ENCODE measurements at places on chromosomes 7 and 10.
A peak's percentile ranks its signal among the peaks of the same experiment; 100 is the strongest.

- DNase-seq, result no peak
Observed at GRCh38 chr10:77513220-77513619, 124.4 kb downstream of the KCNMA1 start.

GRCh38 chr10:71082960-71083715, 129.2 kb upstream of the UNC5B start:
- DNase-seq, result no peak

DNA sequence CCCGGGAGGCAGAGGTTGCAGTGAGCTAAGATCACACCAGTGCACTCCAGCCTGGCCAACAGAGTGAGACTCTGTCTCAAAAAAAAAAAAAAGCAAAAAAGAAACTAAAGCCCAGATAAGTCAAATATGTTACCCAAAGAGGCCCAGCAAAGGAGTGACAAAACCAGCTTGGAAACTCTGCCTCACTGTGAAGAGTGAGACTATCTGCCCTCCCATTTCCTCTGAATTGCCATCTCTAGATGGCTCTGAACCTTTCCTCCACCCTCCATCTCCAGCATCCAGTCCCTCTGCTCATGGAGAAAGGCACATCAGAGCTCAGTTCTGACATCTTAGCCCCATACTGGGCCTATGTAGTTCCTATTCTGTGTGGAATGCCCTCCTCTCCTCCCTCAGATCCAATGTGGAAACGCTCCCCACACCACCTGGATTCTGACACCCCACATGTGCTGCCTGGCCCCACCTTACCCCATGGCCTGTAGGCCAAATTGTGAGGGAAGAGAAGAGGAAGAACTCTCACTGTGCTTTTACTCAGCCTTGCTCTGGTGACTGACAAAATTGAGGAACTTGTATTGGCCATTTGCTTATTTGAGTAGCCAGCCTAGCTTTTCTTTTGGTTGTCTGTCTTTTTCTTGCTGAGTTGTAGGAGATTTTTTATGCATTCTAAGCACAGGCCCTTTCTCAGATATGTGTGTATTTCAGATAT, 18.0 kb upstream of the NUDCD3 start:
- no peak for DNase-seq

- no peak for DNase-seq
Observed at GRCh38 chr10:29590915-29591650, 43.7 kb downstream of the SVIL start.

GRCh38 chr10:48237259-48238250, 36.9 kb downstream of the FRMPD2 start:
- DNase-seq, result no peak

GRCh38 chr10:37856881-37857286, 526 bp downstream of the ZNF248 start:
- DNase-seq, result no peak

GRCh38 chr7:74262639-74263398, 8.6 kb upstream of the RFC2 start:
- no peak for DNase-seq

DNA sequence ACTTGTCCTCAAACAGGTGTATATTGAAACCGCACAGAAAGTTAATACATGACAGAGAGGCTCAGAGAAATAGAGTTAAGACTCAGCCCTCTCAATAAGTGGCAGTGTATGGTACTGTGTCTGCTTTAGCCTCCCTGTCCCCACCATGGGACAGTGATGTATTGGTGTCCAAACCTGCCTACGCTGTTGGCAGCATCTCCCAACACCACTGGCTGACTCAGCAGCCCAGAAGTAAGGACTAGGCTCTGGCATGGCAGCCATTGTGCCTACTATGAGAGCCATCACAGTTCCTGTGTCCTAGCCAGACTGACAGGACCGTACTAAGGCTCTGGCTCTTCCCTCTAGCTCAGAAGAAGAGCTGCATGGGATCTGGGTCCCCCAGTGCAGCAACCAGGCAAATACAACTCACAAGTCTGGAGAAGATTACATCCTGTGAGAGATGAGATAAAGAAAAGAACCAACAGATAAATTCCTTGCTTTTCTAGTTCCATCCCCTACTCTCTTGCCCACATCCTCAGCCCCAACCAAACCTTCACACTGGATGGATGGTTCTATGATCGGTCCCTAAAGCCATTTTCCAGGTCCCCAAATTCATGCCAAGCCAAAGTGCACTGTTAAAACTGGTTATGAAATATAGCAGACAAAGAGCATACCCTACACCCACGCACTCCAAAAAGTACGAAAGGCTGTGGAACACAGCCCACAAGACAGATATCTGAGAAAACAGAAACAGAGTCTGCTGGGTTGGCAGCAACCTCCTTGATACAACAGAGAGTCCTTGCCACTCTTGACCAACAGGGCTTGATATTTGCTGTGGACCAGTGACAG, 44.1 kb upstream of the DMTF1 start:
- DNase-seq, result no peak

DNA sequence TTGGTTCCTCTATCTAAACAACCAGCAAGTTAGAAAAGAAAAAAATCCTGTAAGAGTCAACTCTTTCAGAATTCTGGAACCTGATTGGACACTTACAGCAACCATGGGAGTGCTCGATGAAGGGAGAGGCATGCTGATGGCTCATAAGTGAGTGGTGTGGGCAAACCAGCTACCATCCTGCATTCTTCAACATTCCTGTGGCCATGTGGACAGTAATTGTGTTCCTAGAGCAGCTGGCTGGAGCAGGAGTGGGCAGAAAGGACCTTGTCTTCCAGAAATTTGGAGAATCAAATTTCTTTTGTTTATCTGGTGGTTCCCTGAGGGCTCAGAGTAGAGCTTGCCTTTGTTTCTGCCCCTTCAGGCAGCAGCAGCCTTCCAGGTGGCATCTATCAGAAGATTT, 22.5 kb upstream of the MYL7 start:
- peak; percentile 93 for DNase-seq

DNA sequence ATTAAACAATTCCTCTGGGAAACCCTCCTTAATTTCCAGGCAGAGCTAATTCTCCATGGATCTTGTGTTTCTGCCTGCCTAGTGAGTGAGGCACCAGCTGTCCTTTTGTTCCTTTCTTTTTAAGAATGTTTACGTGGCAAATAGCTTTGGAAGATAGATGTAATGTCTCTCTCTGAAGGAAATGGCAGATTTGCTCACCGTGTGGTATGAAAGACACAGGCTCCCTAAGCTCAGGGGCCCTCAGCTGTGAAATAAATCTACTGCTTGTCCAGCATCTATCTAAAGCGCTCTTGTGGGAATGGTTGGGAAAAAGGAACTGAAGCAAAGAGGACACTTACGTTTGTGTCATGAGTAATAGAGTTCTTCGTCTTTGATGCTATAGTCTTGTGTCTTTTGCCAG, 64.6 kb downstream of the FAS start:
- no peak for DNase-seq

DNA sequence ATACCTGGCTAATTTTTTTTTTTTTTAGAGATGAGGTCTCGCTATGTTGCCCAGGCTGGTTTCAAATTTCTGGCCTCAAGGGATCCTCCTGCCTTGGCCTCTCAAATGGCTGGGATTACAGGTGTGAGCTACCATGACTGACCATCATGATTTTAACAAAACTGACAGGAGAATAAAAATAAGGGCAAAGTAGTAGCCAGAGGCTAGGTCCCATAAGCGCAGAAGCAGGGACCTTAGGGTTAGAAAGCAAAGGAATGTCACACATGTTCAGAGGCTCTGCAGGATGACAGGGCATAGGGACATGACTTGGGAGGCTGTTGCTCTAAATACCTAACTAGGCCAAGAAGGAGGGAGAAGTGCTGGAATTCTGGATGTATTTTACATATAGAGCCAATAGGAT, 5.1 kb upstream of the LIMK1 start:
- no peak for DNase-seq

GRCh38 chr10:110576220-110576619, 8.7 kb downstream of the SMC3 start:
- DNase-seq, result no peak

- no peak for DNase-seq
Observed at GRCh38 chr7:28183627-28184026, 3.0 kb upstream of the JAZF1 start.

DNA sequence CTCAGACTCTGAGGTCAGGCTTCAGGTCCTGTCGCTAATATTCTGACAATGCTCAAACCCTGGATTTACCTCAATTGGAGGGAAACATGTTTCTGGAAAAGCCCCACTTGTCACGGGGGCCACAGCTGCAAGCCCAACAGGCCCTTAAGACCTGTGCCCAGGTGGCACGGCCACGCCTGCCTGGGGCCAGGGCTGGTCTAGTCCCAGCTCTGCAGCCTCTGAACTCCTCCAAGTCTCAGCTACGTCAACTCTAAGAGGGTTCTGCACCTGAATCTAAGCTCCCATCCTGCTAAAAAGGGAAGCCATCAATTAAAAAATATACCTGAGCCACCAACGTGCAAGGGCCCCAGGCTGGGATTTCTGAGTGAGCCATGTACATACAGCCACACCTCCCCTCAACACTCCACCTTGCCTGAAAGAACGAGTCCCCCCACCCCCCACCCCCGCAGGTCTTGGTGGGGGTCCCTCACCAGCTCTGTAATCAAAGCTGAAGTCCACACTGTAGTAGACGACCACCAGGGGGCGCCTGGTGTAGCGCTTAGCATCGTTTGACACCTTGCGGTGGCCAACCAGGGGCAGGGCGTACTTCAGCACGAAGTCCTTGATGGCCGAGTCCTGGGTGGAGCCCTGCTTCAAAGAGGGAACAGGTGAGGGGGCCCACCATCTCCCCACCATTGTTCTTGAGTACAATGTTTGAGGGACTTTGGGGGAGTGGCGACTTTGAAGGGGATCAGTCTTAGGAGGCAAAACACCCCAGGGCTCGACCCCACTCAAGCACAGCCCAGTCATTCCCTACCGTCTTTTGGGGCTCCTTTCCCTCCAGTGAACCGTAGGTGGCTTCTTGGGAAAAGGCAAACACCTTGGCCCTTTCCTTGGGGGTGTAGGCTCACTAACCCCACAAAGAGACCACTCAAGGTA, 22.6 kb downstream of the PDIA4 start:
- DNase-seq, result peak; percentile 59

DNA sequence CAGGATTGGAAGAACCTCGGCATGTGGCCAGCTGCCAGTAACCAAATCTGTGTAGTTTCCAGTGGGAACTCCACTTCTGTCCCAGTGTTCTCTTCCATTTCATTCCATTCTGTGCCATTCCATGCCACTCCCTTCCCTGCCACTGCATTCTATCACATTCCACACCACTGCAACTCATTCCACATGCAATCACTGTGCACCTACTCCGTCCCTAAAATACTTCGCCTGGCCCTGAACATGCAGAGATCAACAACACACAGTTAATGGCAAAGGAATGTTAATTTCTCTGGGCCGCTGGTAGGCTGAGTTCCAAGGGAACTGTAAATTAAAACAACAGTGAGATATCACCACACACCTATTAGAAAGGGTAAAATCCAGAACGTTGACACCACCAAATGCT, 64.8 kb downstream of the AKR1B1 start:
- DNase-seq, result no peak

- DNase-seq, result no peak
Observed at GRCh38 chr7:30285067-30285535, 704 bp downstream of the ZNRF2 start.

- DNase-seq, result no peak
Observed at GRCh38 chr7:26334166-26334859, 42.7 kb downstream of the SNX10 start.

DNA sequence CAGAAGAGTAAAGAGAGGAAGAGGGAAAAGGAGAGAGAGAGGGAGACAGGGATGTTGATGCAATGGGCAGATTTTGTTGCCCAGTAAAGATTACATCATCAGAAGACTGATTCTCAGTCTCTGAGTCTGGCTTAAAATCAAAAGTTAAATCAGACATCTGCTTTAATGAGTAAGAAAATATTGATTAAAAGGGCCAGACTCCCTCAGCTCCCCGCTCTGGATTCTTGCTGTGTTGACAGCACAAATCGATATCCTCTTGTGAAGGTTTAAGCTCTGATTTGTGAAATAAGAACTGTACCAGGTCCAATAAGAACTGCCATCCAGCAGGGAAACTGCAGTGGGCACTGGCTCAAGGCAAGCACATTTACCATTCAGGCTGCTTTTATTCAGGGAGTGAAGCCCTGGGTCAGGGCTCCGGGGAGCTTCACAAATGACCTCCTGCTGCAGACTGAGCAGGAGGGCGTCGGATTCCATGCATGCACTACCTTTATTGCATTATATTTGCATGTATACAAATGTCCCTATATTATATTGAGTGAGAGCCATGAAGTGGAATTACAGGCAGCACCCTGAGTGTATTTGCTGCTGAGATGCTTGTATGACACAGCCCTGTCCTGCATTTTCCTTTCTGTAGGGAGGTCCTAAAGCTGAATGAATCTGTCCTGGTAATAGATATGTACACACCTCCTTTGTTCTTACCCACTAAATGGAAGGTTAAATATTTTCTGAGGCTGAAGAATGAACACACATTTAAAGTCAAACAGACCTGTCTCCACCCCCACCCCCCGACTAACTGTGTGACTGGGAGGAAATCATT, 401.5 kb downstream of the REEP3 start:
- no peak for DNase-seq

GRCh38 chr10:119135513-119135881, 30.0 kb downstream of the SFXN4 start:
- DNase-seq, result no peak

GRCh38 chr7:100509231-100509630, 25.5 kb downstream of the NYAP1 start:
- DNase-seq, result no peak

GRCh38 chr7:111290419-111290818, 199.5 kb downstream of the LRRN3 start:
- no peak for DNase-seq

GRCh38 chr10:74051736-74052342, 53.9 kb downstream of the VCL start:
- no peak for DNase-seq

DNA sequence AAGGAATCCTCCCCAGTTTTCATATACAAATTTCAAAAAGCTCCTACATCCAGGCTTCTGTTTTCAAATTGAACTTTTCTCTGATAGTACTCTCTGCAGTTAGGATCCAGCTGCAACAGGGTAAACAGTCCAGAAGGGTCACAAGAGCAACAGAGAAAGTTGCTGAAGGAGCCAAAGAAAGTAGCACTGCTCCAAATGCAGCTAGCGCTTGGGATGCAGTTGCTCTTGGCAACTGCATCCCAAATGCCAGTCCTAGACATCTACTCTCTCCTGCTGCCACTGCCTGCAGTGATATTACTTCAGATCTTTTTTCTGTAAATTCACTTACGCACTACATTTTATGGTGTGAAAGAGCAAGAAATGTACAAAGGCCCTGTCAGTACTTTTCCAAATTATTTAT, 14.6 kb downstream of the GPR37 start:
- DNase-seq, result no peak

GRCh38 chr7:107450970-107451369, 18.9 kb upstream of the GPR22 start:
- no peak for DNase-seq

- peak; percentile 83 for DNase-seq
Observed at GRCh38 chr10:72688208-72688651, 3.7 kb upstream of the MCU start.

GRCh38 chr7:151571471-151571870, 51.8 kb upstream of the RHEB start:
- no peak for DNase-seq
